Non-pigmented ciliary epithelial cell (primary cell): ENCODE measurements at places on chromosomes 7 and 10.

GRCh38 chr10:130018265-130018664, 54.2 kb upstream of the EBF3 start:
- peak; percentile 28 for DNase-seq

- DNase-seq, result no peak
These were observed 26.3 kb downstream of the SAMD8 start for GRCh38 chr10:75137533-75138438.

DNA sequence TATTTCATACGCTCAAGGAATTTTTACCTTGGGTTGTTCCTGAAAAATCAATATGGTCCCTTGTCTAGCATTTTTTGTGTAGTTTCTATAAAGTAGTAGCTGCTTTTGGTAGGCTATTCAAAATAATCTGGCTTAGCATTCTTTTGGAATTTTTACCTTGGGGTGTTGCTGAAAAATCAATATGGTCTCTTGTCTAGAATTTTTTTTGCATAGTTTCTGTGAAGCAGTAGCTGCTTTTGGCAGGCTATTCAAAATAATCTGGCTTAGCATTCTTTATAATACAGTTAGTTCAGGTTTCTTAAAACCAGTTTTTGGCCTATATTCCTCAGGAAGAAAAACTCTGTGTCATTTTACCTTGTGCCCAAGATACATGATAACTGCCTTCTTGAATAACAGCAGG, 301.9 kb downstream of the SUGCT start:
- DNase-seq, result no peak

DNA sequence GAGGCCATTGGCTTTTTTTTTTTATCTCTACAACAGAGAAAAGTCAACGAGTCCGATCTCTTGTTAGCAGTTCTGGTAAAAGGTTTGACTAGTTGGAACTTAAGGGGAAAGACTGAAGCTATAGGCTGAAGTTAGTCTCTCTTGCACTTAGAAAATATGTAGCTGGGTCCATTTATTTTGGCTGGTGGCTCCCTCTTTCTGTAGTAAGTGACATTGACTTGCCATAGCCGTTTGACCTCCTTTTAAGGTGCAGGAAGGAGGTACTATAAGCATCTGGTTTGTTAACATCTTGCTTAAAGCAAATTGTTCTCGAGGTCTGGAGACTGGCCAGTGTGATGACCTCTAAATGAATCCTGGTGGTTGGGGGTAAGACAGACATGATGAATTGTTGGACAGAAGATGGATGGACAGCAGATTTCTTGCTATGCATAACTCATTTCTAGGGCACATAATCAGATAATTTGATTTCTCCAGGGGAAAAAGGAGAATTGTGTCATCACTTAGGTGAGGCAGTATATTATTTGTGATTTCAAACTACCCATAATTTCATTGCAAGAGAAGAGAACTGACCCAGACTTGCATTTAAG, 356.3 kb upstream of the GALNT17 start:
- no peak for DNase-seq

DNA sequence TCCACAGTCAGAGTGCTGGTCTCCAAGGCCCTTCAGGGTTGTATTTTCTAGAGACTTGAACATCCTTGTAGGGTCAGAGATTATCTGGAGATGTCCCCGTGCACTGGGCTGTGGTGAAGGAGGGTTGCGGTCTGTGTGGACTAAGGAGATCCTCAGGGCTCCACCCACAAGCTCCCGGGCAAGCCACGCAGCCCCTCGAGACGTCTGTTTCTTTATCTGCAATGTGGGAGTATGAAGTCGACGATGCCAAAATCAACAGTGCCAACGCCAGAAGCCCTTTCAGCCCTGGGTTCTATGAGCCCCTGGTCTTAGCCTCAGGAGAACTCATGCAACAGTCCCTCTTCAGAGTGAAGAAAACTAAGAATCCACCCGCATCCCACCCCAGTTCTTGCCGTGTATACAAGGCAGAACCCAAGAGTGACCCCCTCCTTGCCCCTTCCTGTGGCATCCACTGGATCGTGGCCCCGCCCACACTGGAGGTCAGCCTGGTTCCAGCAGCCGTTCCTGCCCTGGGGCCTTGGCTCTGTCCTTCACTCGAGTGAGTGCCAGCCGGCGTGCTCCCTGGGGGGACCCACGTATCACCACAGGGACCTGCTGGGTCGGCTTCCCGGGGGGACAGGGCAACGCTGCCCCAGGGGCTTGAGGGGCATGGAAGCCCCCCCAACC, 6.0 kb upstream of the SHH start:
- no peak for DNase-seq

DNA sequence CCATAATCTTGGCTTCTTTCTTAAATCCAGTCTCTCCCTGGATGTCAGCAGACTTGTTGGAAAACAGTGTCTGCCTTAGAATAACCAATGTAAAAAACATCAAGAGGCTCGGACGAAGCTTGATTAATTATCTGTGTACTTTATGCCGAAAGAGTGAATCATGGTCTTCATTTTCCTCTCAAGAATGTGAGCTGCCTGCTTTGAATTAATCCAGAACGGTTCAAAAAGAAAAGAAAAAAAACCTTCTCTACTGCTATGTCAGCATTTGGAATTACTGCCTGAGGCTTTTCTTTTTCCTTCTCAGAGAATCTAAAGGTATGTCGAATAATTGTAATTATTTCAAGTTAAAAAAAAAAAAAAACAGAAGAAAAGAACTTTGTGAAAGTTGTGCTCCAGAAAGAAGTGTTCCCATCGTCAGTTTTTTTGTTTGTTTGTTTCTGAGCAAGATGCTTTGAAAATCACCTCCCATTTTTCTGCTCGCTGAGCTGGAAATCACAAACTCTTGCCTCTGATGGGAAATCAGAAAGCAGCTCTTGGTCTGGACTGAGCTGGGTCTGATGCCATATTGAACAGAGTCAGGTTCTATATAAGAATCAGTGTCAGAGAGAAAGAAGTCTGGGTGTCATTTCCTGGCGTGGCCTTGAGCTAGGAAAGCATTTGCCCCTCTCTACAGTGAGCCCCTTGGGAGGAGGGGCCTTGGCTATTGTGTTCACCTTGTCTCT, 20.2 kb downstream of the PLPP4 start:
- DNase-seq, result no peak

- DNase-seq, result peak; percentile 36
These were observed 81.8 kb downstream of the PTPRZ1 start for GRCh38 chr7:121954803-121955202.

- DNase-seq, result no peak
These were observed 31.2 kb downstream of the ABLIM1 start for GRCh38 chr10:114626841-114627240.

DNA sequence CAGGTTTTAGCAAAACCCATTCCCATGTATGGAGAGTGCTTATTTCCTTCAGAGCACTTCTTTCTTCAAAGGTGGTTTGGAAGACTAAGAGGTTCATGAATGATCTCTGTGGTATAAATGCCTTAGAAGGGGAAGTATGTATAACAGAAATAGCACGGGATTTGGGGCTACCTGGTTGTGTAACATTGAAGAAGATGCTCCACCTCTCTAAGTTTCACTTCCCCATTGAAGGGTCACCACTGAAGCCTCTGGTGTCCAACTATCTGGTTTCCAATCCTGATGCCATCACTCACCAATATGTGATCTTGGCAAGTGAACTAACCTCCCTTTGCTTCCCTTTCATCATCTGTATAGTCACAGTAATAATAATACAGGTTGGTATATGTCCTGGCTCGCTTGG, 37.2 kb downstream of the CYCS start:
- no peak for DNase-seq

DNA sequence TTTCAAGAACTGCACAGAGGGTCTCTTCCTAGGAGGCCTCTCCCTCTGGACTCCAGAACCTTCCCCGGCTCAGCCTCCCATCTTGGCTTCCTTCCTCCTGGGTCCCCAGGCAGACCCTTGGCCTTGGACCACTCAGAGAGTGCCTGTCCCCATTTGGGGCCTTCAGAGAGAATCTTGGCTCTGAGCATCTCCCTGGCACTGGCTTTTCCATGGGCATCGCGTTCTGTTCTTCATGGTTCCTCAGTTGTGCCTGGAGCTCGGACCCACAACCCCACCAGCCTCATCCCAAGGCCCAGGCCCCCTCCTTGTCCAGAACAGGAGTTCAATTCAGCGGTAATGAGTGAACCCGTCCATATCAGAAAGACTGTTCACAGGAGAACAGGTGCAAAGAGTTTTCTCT, 73.4 kb downstream of the VIPR2 start:
- DNase-seq, result no peak

DNA sequence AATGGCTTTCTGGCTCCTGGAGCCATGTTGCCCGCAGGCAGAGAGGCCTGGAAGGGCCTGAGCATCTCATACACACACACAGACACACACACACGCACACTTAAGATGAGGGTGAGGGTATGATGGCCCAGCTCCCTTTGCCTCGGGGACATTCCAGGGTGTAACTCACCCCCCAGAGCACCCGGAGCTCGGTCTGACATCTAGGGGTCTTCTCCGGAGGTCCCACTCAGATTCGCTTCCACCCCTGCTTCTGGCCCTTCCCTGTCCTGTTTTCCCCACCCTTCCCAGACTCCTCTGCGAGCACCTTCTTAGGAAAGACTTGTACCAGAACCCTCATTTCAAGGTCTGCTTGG, 304.4 kb downstream of the GRID1 start:
- DNase-seq, result no peak

- no peak for DNase-seq
These were observed 185.8 kb upstream of the NRP1 start for GRCh38 chr10:33520223-33520622.

GRCh38 chr7:130475776-130476175, 16.1 kb upstream of the MEST start:
- DNase-seq, result no peak

- DNase-seq, result no peak
These were observed 25.5 kb downstream of the GTF2IRD1 start for GRCh38 chr7:74479066-74479781.

GRCh38 chr7:117129521-117129955, 176.2 kb downstream of the ST7 start:
- no peak for DNase-seq

- no peak for DNase-seq
These were observed 879 bp downstream of the NUDT5 start for GRCh38 chr10:12194752-12195271.

- DNase-seq, result no peak
These were observed 77.6 kb upstream of the UNC5B start for GRCh38 chr10:71134732-71135211.

DNA sequence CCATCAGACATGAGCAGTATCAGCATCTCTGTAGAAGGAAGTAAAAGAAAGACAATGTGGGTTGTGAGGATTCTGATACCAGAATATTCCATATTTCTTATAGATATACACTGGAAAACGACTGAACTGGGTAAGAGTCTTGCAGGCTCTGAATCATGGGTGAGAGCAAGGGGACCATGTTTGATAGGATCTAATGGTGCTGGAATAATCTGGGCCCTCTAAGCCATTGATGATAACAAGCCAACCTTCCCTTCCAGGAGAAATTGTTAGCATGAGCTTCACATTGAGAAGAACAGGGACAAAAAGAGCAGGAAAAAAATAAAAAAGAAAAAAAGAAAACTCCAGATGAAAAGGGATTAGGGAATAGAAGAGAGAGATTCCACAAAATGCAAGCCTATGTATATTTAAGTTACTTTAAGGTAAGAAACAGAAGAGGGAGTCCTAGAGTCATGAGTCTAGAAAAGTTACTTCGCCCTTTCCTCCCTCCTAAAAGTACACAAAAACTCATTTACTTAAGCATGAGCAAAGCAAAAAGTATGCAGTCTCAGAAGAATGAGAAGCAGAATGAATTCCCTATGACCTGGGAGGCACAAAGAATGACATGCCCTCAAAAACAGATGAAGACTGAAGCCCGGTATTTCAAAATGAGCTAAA, 181.9 kb downstream of the TMEM26 start:
- peak; percentile 65 for DNase-seq

DNA sequence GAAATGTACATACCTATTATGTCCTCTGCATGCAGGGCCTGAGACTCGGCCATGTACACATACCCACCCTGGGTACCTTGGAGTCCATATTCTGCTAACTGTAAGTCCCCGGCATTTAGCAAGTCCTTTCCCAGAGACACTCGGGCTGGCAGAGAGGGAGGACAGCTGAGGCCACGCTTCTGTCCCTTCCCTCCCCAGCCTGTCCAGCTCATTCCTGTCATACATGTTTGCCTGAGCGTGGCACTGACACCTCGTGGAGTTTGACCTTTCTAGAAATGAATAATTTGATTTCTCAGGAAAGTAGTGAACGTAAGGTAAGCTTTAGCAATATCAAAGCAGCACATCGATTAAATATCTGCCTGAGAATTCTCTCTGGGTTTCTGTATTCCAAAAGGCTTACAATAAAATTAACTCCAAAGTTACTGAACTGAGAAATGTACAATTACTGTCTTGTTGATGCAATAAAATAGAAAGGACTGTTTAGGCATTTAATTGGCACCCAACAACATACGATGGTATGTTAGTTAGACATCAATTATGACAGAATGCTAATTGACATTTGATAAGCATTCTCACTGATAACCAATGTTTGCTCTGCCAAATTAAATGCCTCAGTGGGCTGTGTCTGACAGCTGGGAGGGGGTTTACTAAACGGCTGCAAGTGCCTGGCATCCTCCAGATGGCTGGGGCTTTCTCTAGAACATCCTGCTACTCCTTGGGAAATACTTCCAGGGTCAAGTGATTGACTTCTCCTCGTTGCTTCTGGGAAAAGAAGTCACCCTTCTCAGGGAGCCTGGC, 221.2 kb downstream of the CCSER2 start:
- DNase-seq, result no peak

DNA sequence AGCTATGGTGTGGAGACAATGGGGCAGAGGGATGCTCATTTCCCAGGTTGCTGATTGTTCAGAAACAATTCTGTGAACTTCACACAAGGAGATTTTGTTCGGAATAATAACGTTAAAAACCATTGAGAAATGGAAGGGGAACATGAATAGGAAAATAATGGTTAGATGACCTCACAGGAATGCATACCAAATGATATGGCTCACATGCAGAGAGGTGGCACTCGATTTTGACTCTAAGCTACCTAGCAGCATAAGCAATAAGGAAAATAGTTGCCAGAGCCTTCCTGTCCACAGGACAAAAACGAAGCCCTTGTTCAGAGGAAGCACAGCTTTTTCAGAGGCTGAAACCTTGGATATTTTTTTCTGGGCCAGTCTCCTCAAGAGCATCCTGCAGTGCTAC, 293.1 kb downstream of the ZEB1 start:
- DNase-seq, result no peak

DNA sequence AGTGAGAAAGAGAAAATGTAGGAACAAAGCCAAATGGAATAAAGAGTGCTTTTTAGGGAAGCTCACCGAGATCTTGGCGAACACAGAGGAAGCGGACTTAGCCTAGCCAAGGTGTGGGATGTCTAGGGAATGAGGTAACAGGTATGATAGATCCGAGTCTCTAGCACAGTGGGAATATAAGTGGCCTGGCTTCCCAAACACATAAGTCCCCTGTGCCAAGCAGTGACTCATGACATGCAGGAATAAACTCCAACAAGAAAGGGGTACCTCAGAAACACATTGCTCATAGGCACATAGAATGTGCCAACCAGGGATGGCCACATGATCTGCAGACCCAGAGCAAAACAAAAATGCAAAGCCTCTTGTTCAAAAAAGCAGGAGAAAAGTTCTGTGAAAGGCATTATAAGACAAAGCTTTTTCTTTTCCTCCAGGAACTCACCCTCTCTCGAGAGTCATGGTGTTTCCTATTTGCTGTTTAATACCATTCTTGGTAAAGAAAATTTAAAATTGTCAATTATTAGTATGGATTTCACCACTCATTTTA, 542.5 kb downstream of the GATA3 start:
- DNase-seq, result no peak

- no peak for DNase-seq
These were observed 20.2 kb upstream of the FHIP2A start for GRCh38 chr10:114801411-114801813.

GRCh38 chr10:32751582-32751981, 206.4 kb downstream of the ITGB1 start:
- no peak for DNase-seq
